ENCODE measurements at places on chromosomes 1 and 21.
A peak's percentile ranks its signal among the peaks of the same experiment; 100 is the strongest.

GRCh38 chr1:75449998-75450397, 160.9 kb downstream of the SLC44A5 start:
- no peak for DNase-seq

GRCh38 chr21:45576838-45577737, 34.8 kb upstream of the SLC19A1 start:
- no peak for DNase-seq

GRCh38 chr1:40930174-40930964, 49.1 kb upstream of the CTPS1 start:
- DNase-seq, result no peak

- peak; percentile 53 for DNase-seq
Measured at GRCh38 chr1:71049951-71050598, 2.5 kb upstream of the PTGER3 start.

DNA sequence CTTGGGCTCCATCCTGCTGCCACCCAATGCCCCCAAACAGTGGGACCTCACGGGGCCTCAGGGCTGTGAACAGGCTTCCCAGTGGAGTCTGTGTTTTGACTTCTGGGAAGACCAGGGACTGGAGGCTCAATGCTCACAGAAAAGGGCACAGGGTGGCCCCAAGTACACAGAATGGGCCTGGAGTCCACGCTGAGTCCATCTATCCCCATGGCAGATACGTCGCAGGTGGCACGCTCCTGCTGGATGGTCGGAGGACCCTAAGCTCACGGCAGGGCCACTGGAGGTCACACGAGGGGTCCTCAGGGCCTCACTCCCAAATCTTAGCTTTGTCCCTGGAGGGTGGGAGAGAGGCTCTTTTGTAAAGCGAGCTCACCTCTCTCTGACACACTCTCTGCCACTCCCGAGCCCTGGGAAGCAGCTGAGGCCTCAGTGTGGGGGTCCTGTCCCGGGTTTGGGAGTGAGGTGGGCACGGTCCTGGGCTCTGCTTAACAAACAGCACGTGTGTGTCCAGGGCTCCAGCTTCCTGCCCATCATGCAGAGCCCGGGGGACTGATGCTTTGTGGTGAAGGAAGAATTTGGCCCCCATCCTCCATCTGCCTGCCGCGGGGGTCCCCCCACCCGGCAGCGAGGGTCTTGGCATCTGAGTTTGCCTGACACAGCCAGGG, 27.2 kb upstream of the TTC34 start:
- no peak for DNase-seq

DNA sequence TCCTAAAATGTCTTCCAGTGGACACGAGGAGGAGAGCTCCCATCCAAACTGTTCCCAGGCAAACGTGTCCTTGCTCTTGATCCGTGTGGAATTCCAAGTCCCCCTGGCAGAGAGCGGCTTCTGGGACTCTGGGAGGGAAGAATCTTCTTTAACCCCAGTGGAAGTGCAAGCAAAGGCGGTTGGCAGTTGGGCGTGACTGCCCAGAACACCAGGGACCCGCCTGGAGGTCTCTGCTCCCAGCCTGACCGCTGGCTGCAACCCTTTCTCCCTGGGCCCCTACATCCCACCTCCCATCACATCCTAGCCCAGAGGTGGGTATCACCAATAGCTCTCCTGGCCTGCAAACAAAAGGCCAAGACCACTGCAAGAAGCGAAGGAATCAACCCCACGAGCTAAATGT, 17.8 kb downstream of the CASZ1 start:
- no peak for DNase-seq

DNA sequence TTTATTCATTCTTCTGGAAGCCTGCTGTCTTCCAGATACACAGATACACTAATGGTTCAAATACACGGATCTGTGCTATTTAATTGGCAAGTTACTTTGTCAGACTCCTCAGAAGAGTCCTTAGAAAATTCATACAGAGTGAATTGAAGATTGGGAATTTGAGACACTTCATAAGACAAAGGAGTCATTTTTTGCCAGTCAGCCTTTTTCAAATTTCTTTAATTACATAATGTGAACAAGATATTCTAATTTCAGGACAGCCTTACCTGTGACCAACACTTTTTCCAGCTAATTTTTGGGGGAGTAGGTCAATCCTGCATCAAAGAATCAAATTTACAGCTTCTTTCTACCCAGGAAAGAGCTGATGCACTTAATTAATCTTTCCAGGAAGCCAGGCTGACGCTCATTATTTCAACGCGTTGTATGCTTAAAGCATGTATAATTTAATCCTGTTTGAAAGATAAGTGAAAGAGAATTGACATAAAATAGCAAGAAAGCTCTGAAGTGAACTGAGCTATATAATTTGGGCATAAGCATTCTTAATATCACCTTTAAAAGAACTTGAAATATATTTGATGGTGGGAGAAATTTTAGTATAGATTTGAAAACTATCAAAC, 12.8 kb upstream of the NRIP1 start:
- no peak for DNase-seq

DNA sequence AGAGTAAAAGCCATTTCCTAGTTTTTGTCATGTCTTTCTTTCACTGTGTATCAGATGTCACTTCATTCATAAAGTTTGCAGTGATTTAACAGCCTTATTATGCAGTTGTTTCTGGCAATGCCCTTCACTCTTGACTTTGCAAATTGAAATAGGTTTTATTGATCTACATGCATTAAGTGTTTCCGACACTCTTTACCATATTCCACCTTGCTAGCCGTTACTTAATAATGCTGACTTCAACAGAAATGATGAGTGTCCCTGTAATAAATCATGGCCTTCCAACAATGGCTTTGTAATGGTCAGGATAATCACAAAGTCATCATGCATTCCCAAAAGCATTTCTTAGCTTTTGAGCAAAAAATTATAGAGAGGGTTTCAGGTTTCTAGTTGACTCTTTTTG, 236.8 kb upstream of the FMN2 start:
- no peak for DNase-seq

DNA sequence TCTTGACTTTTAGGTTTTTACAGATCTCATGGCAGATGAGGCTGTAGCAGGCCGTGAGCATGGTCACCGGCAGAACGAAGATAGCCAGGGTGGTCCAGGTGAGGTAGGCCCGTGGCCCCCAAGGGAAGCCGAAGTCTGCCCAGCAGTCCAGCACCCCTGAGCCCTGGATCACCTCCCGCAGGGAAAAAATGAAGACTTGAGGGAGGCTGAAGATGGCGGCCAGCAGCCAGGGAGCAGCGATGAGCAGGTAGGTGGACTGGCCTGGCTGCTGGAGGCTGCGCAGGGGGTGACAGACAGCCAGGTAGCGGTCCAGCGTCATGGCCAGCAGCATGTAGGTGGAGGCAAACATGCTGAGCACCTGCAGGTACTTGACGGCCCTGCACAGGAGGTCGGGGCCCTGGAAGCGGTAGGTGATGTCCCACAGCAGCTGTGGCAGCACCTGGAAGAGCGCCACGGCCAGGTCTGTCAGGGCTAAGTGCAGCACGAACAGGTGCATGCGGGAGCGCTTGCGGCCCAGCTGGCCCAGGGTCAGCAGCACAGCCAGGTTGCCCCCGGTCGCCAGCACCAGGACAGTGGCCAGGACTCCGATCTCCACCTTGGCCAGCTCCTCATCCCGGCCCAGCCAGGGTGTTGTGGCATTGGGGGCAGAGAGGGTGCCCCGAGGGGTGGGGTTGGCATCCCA, 856 bp downstream of the AVPR1B start:
- DNase-seq, result no peak

DNA sequence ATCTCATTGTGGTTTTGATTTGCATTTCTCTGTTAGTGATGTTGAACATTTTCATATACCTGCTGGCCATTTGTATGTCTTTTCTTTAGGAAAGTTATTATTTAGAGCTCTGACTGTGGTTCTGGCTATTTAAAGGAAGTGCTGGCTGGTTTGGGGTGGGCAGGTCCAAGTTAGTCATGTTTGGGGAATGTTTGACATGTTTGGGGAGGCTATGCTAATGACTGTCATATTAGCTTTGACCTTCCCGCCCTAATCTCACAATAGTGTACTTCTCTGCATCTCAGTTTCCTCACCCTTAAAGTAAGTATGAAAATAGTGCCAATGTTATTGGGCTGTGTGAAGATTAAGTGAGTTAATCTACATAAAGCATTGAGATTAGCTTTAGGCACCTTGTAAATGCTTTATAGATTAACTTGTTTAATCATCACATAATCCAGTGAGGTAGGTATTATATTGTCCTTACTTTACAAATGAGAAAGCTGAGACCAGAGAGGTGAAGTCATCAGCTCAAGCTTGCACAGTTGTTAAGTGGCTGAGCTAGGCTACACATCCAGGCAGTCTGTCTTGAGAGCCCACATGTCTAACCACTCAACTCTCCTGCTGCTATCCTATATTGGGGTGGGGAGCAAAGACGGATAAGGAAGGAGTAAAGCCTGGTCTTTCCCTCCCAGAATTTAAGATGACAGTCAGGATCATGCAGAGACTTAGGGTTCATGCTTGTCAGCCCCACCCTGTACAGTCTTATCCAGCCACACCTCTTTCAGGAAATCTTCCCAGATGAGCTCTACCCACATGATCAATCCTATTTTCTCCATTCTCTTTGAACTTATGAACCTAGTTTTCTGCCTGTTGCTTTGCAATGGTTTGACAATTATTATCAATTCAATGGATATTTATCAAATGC, 22.8 kb upstream of the CRNN start:
- DNase-seq, result no peak

Data from NCI-H526 treated with DMSO at 0.1 percent for 48 hours (cell line).